Suprapubic skin (tissue), 4 donors: ENCODE measurements at places on chromosomes 2 and 18.
A peak's percentile ranks its signal among the peaks of the same experiment; 100 is the strongest.

- peak; percentile 55 for DNase-seq
Observed at GRCh38 chr2:95057535-95058370, 32.2 kb downstream of the MAL start.

- no peak for DNase-seq
Observed at GRCh38 chr2:191152482-191153240, 1.9 kb upstream of the STAT4 start.

DNA sequence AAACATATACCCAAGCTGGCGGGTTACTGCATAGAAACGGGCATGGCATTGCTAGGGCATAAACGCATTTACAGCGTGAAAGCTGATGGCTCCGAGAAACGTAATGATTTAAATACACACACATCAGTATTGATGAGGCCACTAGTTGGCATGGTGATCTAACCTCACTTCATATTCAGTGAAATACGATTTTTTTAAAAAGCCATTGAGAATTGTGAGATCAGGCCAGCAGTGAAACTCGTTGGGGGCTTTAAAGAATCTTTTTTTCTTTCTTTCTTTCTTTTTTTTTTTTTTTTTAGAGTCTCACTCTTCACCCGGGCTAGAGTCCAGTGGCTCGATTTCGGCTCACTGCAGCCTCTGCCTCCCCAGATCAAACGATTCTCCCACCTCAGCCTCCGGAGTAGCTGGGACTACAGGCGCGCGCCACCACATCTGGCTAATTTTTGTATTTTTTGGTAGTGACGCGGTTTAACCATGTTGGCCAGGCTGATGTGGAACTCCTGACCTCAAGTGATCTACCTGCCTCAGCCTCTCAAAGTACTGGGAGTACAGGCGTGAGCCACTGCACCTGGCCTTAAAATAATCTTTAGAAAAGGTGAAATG is 2.4 kb upstream of the SMAD7 start:
- no peak for DNase-seq

DNA sequence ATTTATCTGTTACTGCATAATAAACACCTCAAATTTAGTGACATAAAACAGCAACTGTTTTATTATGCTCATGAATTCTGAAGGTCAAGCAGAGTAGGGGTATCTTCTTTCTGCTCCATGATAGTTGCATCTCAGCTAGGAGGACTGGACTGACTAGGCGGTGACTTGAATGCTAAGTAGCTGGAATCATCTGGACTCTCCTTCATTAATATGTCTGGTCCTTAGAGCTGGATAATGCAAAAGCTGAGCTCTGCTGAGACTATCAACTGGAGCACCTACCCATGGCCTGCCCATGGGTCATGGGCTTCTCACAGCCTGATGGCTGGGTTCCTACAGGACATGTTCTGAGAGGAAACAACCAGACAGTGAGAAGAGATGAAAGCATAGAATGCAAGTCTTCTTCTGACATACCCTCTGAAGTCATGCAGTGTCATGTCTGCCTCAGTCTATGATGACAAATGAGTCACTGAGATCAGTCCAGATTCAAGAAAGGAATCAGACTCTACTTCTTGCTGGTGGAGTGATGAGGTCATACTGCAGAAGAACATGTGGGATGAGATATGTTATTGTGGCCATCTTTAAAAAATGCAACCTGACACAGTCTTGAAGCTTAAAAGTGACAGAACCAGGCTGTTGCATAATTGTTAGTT is 174.2 kb upstream of the OSR1 start:
- DNase-seq: no peak

GRCh38 chr2:149418065-149418464 is 87.7 kb downstream of the LYPD6 start:
- no peak for DNase-seq
